Transverse colon (tissue), 4 donors: ENCODE measurements at places on chromosomes 7 and 10. TPM values are rescaled to one million over a fixed set of nuclear protein-coding genes. Genes with fewer than 3 reads are reported as not detected.
A peak's percentile ranks its signal among the peaks of the same experiment; 100 is the strongest.

GRCh38 chr7:103447073-103447960, 1.3 kb upstream of the SLC26A5 start:
- H3K27ac ChIP-seq = no peak overlapping the region
- H3K36me3 ChIP-seq = no peaks in the 10 kb centered on the region
- peak; percentile 35 for DNase-seq

GRCh38 chr7:155455776-155456737, 1.9 kb upstream of the EN2 start:
- no peaks in the 10 kb centered on the region for H3K36me3 ChIP-seq
- no peak overlapping the region for H3K4me3 ChIP-seq
- peaks cover 41% of the 10 kb centered on the region for H3K4me1 ChIP-seq
- H3K27me3 ChIP-seq = peaks cover 96% of the 10 kb centered on the region
- DNase-seq = no peak

Gene GDF2
- total RNA-seq = not detected

DNA sequence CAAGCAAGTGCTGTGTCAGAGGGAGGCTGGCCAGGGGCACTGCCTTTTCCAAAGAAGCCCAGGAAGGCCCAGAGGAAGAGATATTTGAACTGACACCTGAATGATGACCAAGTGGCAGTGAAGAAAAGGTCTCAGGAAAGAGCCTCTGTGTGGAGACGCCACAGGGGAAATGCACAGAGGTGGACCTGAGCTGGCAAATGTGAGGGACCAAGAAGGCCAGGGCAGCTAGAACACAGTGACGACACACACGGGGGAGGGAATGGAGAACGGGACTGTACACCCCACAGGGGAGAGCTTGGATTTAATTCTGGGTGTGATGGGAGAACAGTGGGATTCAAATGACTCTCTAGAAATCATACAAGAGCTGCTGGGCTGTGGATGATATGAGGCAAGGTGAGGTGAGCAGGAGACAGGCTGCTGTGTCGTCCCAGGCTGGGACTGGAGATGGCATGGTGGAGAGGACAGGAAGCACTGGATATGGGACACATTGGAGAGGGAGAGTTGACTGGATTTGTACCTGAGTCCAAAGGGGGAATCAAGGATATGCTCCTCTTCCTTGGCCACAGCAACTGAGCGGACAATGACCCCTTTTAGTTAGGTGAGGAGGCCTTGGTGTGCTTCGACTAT, 84.2 kb upstream of the DDC start:
- H3K4me1 ChIP-seq = peaks cover 19% of the 10 kb centered on the region
- H3K36me3 ChIP-seq = no peaks in the 10 kb centered on the region
- H3K27me3 ChIP-seq = no peaks in the 10 kb centered on the region
- DNase-seq = no peak
- no peak overlapping the region for H3K27ac ChIP-seq

- no peak overlapping the region for H3K27ac ChIP-seq
- no peak for DNase-seq
- H3K27me3 ChIP-seq = no peaks in the 10 kb centered on the region
- H3K4me1 ChIP-seq = peaks cover 15% of the 10 kb centered on the region
- no peak overlapping the region for H3K4me3 ChIP-seq
Observed at GRCh38 chr7:55185321-55185802, 166.5 kb downstream of the EGFR start.
